ENCODE measurements at places on chromosomes 1 and 21.

DNA sequence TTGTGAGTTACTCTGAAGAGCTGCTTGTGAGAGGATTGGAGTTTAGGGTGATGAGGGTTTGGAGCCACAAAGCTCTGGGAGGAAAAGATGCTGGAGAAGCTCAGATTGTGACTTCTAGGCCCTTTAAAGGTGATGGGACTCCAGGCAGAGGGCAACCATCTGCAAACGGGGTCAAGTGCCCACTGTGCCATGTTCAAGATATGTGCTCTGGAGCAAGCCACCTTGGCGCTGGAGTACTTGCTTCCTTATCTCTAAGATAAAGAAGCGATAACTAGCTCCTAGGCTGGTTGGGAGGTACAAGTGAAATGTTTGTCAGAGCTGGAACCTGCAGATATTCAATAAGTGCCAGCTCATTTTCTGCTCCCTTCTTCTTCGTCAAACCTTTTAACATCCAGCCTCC, 14.3 kb upstream of the FOXE3 start:
- DNase-seq, result no peak

DNA sequence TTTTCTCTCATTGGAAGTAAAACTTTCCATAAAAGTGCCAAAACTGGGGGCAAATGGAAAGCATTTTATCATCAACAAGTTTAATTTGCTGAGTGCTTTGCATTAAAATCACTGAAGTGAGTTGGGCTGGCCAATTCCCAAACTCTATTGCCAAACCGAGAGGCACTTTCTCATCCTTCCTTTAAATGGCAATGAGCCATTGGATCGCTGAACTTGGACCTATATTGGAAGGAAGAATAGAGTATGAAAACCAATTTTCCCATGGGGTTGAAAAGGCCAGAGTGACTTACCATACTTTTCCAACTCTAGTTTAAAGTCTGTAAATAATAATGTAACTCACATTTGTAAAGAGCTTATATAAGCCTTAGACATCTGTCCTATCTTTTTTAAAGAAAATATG, 189.1 kb upstream of the C1orf87 start:
- no peak for DNase-seq

DNA sequence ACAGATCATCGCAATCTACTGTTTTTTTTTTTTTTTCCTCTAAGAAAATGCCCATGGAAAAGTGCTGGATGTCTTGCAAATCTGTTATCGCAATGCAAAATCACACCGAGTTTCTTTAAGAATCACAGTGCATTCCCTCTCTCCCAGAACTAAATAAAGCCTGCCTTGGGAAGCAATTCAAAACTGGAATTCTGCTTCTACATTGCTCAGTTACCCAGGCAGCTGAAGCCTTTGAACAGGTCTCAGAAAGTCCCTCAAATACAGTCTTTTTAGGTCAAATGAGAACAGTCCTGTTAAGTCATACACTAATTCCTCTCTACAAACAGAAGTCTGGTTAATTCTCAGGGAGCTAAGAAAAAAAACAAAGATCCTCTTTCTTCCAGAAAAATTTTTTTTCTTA, 46.3 kb downstream of the SLC30A10 start:
- DNase-seq, result no peak

- peak; percentile 93 for DNase-seq
Observed at GRCh38 chr1:240350910-240351331, 259.2 kb downstream of the FMN2 start.

Data from ELR (cell line).